ENCODE measurements at places on chromosomes 7 and 10.

GRCh38 chr7:127816354-127817190, 164.6 kb downstream of the SND1 start:
- DNase-seq: no peak

DNA sequence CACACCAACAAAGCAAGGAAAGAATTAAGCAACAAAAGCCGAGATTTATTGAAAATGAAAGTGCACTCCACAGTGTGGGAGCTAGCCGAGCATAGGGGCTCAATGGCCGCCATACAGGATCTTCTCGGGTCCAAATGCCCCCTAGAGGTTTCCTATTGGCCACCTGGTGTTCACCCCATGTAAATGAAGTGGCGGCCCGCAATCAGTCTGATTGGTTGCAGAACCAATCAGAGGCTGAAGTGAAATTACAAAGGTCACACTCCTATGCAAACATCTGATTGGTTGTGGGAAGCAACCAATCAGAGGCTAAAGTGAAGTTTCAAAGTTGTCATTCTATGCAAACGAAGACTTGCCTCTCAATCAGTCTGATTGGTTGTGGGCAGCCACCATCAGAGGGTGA, 61.8 kb upstream of the SLC35B4 start:
- no peak for DNase-seq

- DNase-seq: peak; percentile 31
Observed at GRCh38 chr10:34966451-34966850, 123.7 kb downstream of the CUL2 start.

DNA sequence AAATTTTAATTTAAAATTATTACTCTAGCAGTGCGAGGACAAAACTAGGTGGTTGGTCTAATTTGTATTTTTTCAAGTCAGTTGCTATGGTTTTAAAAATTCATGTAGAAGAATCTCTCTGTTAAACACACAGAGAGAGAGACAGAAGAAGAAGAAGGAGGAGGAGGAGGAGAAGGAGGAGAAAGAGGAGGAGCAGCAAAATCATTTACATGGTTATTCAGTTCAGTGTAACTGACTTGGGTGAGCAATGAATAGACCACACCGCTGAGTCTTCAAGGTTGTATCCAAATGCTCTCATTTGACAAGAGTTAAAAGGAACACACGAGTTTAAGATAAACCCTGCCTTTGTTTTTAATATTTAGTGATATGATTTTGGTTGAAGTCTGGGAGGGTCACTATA, 131.1 kb downstream of the PDE1C start:
- DNase-seq: no peak

DNA sequence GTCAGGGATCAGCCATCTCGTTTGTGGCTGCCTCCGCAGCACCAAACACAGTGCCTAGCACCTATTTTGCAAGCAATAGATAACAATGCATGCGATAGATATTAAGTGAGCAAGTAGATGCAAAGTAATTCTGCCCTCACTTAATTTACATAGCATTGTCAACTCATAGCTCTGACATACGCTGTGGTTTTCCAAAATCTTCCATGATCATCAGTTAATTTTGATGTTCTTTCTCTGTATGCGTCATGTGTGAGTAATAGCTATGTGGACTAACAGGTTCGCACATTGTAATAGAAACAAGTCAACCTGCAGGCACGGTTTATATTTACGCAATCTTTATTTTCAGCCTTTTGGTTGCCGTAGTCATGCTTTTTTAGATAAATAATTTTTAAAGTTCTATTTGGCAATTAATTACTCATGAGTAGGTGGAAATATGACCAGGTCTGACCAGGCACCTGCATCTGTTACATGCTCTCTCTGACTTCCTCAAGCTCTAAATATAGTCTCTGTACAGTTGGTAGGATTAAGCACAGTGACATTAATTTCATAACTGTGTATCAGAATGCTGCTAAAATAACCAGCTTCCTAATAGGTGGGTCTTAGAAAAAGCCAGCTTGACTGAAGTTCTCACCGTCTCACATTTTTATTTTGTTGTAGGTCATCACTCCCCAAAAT, 13.3 kb downstream of the MAP3K8 start:
- DNase-seq: peak; percentile 60

- DNase-seq: no peak
Observed at GRCh38 chr10:7635408-7636125, 31.2 kb downstream of the ITIH5 start.

GRCh38 chr7:88818552-88818951, 23.0 kb upstream of the TEX47 start:
- no peak for DNase-seq

DNA sequence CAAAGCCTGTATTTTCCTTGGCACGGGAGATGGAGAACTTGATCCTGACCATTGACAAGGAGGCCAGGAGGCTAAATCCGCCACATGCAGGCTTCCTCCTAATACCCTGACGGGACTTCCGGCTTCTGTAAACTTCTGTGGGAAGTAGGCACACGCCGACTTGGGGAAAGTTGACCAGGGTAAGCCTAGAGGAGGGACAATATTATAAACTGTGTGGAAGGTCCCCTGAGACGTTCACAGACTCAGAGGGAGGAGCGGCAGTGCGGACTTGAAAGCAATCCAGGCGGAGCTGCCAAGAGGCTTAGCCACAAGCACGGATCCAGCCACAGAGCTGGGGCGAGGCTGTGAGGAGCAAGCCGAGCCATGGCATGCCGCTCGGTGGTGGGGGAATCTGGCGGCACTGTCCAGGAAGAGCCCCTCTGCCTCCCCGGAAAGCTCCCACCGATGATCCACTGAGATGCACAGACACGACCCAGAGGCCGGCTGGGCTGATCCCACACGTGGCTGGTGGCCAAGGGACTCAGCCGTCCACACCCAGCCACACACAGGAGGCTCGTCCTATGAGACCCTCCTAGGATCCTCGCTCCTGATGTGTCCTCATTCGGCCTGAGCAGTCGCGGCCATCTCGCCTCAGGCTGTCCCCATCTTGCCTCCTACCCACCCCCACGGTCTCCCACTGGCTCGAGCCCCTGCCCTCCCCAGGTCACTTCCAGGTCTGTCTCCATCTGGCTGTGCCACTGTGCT, 40.0 kb upstream of the INSIG1 start:
- peak; percentile 98 for DNase-seq

- no peak for DNase-seq
Observed at GRCh38 chr7:42137431-42137830, 99.6 kb downstream of the GLI3 start.

DNA sequence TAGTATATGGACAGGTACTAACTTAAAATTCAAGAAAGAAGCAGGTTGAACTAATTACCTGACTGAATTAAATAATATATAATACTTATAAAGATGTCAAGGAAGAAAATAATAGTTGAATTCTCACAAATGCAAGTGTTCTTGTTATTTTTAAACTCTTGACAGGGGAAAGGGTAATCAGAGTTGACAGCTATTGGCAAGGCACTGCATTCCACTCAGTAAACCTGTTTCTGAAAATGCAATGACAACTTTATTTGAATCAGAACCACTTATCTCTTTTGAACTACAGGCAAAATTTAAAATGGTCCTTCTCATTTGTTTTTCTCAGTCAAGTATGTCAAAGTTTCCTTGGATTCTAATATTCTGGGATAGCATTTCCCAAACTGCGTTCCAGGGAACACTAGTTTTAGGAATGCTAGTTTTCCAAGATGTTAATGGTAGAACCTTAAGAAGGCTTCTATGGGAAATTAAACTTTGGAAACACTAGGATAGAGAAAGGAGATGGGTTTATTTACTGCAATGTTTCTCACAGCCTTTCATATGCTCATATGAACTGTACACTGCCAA, 103.7 kb upstream of the LRRN3 start:
- no peak for DNase-seq

DNA sequence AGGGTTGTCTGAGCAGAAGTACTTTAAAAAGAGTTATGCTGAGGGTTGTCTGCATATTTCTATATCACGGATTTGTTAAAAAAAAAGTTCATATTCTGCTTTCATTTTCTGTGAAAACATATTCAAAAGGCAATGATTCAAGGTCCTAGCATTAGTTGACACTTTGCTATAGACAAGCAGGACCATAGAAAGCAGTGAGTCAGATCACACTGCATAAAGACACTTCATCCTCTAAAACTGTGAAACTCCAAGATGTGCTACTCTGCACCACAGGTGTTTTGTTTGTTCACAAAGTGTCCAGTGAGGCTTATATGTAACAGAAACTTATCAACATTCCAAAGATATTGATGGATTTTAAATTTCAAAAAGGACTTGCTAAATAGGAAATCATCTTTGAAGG, 47.0 kb downstream of the SPAM1 start:
- DNase-seq: no peak

GRCh38 chr7:87060288-87060537, 759 bp upstream of the ELAPOR2 start:
- DNase-seq: no peak

- no peak for DNase-seq
Observed at GRCh38 chr7:156544919-156545715, 95.5 kb upstream of the RNF32 start.

- peak; percentile 27 for DNase-seq
Observed at GRCh38 chr10:48612236-48612943, 7.5 kb upstream of the ARHGAP22 start.

DNA sequence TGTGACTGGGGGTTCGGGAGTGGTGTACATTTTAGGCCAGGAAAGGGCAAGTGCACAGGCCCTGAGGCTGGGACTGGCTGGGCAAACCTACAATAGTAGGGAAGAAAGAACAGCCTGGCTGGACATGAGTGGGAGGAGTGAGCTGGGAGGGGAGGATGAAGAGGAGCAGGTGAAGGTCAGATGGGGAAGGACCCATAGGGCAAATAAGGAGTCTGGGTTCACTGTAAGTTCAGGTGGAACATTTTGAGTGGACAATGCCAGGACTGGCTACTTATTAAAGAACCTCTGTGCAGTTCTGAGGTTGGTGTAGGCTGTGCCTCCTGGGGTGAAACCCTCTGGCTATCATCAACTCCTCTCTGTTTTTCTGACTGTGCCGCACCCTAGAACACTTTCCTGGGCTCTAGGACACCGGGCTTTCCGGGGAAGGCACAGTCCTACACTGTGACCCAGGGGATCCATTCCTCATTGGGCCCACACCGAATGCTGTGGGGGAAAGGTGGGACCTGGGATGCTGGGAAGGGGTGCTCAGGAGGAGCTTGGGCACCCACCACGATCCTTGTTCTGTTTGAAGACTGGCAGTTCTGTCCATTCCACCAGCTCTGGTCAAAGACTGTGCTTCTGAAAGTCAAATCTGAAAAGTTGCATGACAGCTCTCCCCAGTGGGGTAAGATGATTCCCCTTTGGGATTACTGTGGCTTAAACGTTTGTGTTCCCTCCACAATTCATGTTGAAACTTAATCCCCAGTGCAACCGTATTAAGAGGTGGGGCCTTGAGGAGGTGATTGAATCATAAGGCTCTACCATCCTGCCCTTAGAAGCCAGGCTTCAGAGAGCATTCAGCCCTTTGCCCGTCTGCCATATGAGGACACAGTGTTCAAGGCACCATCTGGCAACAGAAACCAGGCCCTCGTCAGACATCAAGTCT, 4.0 kb upstream of the MMP21 start:
- DNase-seq: peak; percentile 22

GRCh38 chr10:71575451-71575850, 144.1 kb downstream of the C10orf105 start:
- peak; percentile 3 for DNase-seq

DNA sequence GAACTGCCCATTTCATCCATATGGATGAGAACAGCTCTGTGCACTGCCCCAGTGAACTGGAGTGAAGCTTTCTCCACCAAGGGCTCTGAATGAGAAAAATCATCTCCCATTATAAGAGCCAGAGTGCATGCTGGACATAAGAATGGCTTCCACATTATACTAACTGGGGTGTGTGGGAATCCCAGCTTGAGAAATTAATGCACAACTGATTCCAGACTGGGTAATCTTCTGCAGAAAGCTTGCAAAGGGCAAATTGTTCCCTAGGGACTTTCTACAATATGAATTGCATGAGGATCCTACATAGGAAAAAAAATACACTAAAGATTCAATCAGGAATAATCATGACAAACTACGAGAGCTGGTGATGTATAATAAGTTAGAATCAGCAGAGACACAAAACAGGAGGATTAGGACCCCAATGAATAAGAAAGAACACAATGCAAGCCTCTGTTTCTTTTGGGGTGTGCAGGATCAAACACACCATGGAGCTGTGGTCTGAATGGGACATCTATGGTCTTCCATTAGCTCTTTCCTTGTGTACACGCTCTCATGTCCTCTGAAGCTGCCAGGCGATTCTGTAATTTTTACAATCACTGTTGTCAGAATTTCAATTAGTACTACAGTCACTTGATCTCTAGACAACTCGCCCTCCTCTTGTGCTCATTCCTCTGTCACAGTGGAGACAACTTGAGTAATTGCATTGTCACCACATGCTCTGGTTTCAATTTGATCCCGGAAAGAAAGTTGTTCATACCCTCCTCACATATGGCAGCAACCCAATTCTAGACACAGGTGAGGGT, 1327.4 kb downstream of the GATA3 start:
- DNase-seq: no peak

- DNase-seq: no peak
Observed at GRCh38 chr10:60341969-60342368, 47.7 kb downstream of the ANK3 start.

DNA sequence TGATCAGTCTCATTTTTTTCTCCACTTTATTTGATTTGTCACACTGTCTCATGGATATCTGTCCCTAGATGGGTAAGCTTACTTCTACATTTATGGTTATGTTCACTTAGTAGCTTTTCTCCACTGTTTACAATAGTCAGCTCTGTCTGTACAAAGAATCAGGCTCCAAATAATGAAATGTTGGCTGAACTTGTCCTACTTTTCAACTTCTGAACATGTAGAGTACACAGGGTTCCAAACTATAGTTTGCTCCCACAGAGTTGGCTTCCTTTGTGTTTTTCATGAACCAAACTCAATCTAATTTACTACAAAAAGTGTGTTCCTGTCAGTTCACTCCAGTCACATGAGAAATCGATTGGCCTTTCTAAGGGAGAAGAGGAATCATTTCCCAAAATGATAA, 175.0 kb downstream of the CCDC71L start:
- peak; percentile 17 for DNase-seq
